ENCODE measurements at places on chromosomes 1 and 21.

DNA sequence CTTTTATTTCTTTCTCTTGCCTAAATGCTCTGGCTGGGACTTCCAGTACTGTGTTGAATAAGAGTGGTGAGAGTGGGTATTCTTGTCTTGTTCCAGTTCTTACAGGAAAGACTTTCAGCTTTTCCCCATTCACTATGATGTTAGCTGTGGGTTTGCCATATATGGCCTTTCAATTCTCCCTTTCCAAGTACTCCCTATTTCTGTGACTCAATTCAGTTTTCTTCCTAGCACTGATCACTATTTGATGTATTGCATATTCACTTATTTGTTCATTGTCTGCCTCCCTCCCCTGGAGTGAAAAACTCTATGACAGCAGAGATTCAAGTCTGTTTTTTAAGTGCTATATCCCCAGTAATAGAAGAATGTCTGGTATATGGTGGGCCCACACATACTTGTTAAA, 618.2 kb upstream of the CAMK1G start:
- no peak for DNase-seq

DNA sequence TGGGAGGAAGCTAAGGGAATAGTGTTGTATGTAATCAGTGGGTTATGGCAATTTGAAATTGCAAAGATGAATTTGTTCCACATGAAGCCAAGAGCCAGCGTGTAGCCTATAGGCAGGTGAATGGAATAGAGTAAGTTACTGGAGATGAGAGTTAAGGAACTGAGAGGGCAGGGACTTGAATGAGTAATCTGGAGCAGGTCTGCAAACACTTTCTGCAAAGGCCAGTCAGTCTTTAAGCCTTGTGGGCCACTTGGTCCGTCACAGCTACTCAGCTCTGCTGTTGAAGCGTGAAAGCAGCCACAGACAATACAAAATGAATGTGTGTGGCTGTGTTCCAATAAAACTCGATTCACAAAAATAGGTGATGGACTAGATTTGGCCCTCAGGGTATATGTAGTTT, 29.2 kb downstream of the SZT2 start:
- no peak for DNase-seq

GRCh38 chr21:31647650-31648049, 11.8 kb upstream of the SOD1 start:
- DNase-seq = no peak

DNA sequence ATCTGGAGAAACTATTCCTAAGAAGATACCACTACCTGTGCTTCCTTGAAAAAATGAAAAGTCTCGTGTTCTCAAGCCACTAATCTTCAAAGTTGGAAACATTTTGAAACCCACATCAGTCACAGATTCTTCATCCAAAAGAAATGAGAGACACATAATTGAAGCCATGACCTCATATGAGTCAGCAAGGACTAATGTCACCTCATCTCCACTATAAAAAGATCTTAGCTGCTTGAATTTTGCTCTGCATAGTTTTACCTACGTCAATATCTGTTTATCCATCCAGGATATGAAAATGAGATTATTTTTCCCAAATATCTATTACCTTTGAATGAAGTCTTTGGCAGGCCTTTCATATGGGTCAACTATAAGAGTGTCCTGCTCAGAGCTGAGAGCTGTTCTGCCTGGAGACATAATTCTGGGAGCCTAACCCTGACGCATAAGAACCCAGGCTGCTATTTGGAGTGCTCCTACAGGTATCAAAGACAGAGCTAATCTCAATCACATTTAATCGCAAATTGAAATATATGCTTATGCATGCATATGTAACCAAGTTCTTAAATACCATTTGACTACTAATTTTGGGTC, 312.5 kb upstream of the PKN2 start:
- no peak for DNase-seq

DNA sequence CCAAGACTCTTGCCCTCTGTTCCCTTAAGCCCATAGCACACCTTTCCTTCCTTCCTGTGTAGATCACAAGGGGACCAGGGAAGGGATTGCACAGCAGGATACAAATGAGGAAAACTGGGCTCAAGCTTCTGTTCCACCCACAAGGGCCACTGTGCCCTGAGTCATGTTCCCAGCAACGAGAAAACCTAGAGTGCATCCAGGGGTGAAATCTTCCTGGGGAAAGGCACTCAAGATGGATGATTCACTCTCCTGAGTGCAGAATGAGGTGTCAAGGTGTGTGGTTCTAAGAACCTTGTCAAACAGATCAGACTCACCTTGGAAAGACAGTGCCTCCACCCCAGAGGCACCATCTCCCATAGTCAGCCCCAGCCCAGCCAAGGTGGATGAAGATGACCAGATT, 40.7 kb upstream of the EYA3 start:
- no peak for DNase-seq

GRCh38 chr1:20058531-20058930, 11.5 kb upstream of the PLA2G5 start:
- DNase-seq = no peak

Data from activated naive CD8-positive, alpha-beta T cell treated with anti-CD3 and anti-CD28 coated beads, Interleukin-2, amount 10 ng/mL, durations not matched to agents 7 days and 5 days (primary cell).